ENCODE measurements at places on chromosomes 1 and 21. TPM values are rescaled to one million over a fixed set of nuclear protein-coding genes. Genes with fewer than 3 reads are reported as not detected.

OR10Z1 gene
- not detected for total RNA-seq

OLFM3 gene
- 36.9 TPM for total RNA-seq

BNIPL gene
- total RNA-seq: 0.54 TPM

GRHL3 gene
- total RNA-seq: 1.2 TPM

FCRL3 gene
- not detected for total RNA-seq

KIF21B gene
- 101 TPM for total RNA-seq

CFAP107 gene
- total RNA-seq: 0.91 TPM

CNTN2 gene
- 47.4 TPM for total RNA-seq

INAVA gene
- total RNA-seq: 2.2 TPM

CAMK2N1 gene
- total RNA-seq: 26.5 TPM

ERICH3 gene
- total RNA-seq: 8.7 TPM

RORC gene
- total RNA-seq: 0.18 TPM

ADAR gene
- 82.4 TPM for total RNA-seq

NBPF6 gene
- 0.18 TPM for total RNA-seq

ZNF593OS gene
- 1.5 TPM for total RNA-seq

COL6A2 gene
- total RNA-seq: 60.3 TPM

CYP4A11 gene
- total RNA-seq: 0.36 TPM

NGF gene
- total RNA-seq: 1.7 TPM

FALEC gene
- total RNA-seq: 2.2 TPM

KLF18 gene
- not detected for total RNA-seq

IFT25 gene
- total RNA-seq: 42.2 TPM

ISG20L2 gene
- total RNA-seq: 12.0 TPM

AVPR1B gene
- not detected for total RNA-seq

Data from cerebellum (tissue), 4 donors.